ENCODE measurements at places on chromosomes 12 and 14. TPM values are rescaled to one million over a fixed set of nuclear protein-coding genes. Genes with fewer than 3 reads are reported as not detected.

Gene LIN7A
- total RNA-seq: not detected

- no peak for DNase-seq
Measured at GRCh38 chr12:5967645-5968415, 22.8 kb upstream of the ANO2 start.

DNA sequence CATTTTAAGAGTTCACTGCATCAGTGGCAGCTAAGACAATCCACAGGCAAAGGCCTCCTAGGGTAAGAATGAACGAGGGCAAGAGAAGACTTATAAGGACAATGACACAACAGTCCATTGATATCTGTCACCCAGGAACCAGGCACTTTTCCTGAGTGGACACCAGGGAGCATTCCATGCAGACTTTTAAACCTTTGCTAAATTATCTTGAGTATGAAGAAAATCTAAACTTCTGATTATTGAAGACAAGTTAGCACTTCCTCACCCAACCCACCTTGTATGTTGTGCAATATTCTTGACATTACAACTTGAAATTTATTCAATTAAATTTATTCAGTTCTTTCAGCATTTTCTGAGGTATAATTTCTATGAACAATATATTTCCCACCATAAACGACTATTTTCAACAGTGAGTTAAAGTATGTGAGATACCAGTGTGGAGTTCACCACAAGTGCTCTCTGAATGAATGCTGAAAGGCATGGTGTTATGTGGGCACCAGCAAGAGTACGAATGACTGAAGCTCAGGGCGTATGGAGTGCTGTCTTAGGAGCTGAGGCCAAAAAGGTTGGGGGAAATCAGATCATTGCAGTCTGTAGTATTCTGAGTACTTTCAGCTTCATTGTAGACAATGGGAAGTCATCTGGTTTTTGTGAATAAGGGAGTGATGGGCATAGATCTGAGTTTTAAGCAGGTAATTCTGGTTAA lies 124.3 kb upstream of the LMNTD1 start:
- DNase-seq: no peak

Gene CLECL1
- 1.1 TPM for total RNA-seq

- no peak for DNase-seq
Measured at GRCh38 chr14:75717729-75718128, 56.7 kb downstream of the TTLL5 start.

DNA sequence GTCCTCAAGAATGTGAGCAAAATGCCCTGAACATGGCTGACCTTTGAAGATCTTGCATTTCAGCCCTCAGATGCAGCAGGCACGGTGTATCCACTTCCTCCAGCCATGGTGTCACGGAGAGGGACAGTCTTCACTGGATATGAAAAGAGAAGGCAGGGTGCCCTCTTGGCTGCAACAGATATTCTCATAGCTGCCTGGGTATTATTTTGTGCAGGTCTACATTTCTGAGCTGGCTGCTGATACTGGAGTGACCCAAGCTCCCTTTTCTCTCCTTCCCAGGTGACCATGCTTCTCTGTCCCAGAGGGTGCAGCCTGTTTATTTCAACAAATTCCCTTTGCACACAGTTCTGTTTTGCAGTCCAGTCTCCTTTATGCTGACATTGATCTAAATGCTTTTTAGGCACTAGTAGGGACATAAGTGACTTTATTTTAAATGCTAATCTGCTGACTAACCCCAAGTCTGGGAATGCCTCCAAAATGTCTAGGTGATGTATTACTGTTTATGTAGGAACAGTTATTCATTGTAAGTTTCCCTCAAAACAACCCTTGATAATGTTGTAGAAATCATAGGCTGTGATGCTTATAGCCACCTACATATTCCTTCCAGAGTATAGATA lies 17.4 kb upstream of the PYGL start:
- DNase-seq: no peak

DNA sequence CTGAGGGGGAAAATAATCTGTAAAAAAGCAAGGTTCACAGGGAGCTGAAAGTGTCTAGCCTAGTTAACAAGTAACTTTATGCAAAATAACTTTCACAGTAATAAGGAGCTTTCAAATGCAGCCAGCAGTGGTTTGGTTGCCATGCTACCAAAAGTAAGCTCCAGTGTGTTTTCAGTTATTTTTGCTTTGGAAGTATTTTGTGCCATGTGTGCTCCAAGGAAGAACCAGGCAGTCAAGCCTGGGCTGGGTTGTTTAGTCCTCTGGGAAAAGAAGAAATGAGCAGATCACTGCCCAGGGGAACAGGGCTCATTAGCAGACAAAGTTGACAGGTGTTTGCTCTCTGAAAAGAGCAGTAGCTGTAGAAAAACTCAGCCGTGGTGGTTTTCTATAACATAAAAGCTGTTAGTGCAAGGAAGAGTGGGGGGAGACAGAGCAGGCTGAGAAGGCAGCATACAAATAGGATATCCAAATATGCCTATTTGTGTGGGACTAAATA lies 92.8 kb upstream of the TMTC2 start:
- DNase-seq: no peak

Gene HOXC4
- total RNA-seq: 1.4 TPM

- no peak for DNase-seq
Measured at GRCh38 chr12:1369460-1369859, 224.9 kb downstream of the FBXL14 start.

DNA sequence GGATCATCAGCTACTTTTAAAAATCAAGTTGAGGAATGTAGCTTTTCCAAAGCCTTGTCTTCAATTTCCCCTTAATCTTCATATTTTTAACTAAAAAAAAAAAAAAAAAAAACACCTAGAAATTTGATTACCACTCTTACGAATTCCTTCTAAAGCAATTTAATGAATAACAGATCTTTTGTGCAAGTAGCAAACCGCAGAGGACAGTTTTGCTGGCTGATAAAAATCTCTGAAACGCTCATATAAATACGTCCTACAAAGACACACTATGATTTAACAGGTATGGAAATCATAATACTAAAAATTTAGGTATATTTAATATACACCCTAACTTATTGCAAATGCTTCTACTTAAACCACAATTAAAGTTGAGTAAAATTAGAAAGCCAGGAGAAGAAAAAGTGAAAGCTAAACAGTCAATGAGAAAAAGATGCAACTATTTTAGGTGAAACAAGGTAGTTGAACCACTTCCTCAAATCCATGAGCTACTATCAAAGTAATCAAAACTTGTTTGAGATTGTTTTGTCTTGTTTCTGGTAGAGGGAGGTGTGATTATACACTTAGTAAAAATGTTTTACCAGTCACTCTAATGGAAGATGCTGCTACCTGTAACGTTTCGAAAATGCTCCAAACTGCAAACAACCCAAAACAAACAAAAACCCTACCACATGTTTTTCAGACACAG lies 2.2 kb downstream of the PAWR start:
- no peak for DNase-seq

- DNase-seq: no peak
Measured at GRCh38 chr14:27427796-27428195, 830.0 kb upstream of the NOVA1 start.

DNA sequence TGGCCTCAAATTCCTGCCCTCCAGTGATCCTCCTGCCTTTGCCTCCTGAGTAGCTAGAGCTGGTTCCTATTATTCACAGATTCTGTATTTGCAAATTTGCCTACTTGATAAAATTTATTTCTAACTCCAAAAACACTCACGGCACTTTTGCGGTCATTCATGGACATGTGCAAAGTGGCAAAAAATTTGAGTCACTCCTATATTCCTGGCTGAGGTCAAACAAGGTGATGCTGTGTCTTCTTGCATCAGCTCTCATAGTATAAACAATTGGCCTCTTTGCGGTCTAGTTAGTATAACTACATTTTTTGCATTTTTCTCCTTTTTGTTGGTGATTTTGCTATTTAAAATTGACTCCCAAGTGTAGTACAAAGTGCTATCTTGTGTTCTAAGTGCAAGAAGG lies 24.7 kb downstream of the ATF1 start:
- DNase-seq: no peak

DNA sequence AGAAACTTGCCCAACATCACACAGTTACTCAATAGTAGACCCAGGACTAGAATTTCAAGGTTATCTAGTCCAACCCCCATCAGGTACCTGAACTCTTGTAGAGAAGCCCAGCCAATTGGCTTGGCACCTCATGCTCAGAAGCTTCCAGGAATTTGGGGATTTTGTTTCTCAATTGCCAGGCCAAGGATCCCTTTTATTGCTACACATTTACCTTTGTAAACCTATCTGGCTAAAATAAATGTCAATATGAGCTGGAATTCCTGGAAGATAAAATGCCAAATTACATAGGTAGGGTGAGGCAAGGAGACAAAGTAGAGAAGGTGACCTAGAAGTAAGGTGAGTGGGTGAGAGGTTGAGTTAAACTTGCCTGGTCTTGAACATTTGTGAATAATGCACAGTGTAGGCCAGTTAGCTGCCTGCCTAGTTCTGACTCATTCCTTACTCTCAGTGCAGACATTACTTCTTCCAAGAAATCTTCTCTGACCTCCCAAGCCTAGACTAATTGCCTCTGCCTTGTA lies 36.3 kb downstream of the SDR9C7 start:
- DNase-seq: no peak

GRCh38 chr14:61510736-61511557 lies 184.4 kb upstream of the HIF1A start:
- DNase-seq: no peak
